Fibroblast of the aortic adventitia (primary cell): ENCODE measurements at places on chromosomes 7 and 10.
A peak's percentile ranks its signal among the peaks of the same experiment; 100 is the strongest.

DNA sequence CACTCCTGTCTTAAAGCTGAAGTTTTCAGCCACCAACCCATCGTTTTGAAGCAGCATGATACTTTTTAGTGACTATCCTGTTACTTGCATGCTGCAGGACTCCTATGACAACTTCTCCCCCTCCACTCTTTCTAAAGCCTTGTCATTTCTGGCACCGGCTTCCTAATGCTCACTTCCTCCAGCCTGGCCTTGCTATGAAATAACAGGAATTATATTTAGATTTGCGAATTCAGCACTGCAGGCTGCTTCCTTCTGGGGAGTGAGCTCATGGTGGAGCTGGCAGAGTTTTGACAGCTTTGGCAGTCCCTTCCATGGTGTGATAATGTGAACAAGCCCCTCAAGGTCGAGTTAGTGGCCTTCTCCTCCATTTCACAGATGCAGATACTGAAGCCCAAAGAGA lies 13.4 kb downstream of the BLNK start:
- no peak for DNase-seq

DNA sequence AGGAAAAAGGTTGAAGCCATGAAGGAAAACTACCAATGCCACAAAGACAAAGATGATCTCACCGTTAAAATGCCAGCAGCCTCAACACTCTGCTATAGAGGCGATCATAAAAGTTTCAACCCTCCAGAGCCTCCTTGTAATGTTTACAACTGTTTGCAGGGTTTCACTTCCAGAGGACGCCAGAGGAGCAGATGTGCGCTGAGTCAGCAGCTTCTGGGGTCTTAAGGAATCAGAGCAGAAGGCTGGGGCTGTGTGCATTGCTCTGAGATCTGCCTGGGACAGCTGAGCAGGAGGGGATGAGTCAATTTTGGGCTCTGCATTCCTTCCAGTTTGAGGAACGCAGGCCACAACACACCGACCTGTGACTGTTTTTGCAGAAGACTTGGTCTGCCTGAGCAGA lies 98.3 kb downstream of the TMEM130 start:
- peak; percentile 39 for DNase-seq

DNA sequence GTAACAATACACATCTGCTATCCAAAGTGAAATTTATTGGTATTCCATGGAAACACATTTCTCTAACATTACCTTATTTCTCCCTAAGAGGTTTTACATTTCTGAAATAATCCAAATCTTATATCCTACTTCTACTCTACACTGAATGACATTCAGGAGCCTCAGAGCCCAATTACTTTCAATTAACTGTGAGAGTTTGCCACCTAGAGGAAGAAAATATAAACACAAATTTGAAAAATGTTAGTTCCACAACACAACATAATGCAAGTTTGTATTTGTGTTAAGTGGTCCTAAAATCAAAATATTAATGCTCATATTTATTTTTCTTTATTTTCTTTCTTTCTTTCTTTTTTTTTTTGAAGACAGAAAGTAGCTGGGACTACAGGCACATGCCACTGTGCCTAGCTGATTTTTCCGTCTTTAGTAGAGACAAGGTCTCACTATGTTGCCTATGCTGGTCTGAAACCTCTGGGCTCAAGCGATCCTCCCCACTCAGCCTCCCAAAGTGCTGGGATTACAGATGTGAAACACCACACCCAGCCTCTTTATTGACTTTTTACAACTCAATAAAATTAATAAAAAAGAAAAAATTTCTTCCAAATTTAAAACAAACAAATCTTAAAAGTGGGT lies 46.0 kb downstream of the ATAD1 start:
- peak; percentile 46 for DNase-seq

GRCh38 chr7:133797818-133798520 lies 329.2 kb upstream of the LRGUK start:
- peak; percentile 40 for DNase-seq

DNA sequence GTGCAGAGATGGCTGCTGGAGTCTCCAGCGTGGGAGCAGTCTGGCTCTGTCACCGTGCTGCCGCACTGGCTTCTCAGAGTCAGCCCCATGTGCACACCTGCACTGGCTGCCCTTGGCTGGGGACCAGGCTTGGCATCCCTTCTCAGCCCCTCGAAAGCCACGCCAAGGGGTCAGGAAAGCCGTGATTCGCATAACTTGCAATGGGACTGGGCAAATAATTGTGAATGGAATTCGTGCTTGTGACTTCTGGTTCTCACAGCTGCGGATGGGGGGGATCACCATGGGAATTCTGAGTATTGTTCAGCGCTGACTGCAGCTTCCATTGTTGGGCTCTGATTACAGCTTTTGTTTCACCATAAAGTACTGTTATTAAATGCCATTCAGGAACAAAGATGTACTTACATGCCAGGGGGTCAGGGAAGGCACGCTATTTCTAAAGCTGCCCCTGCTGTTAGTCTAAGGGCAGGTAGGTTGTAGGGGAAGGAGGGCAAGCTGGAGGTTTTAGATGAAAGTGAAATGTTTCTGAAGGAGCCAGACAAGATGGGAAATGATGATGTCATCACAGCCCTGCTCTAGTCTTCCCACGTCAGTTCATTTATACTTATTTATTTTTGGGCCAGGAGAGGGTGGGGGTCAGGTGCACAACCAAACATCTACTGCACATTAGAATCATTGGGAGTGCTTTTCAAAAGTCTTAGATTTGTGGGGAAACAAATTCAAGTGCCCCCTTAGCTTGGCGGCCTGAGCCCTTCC lies 5.8 kb upstream of the PLEKHA1 start:
- DNase-seq = peak; percentile 12

- no peak for DNase-seq
Measured at GRCh38 chr7:112428715-112429114, 21.5 kb upstream of the IFRD1 start.

DNA sequence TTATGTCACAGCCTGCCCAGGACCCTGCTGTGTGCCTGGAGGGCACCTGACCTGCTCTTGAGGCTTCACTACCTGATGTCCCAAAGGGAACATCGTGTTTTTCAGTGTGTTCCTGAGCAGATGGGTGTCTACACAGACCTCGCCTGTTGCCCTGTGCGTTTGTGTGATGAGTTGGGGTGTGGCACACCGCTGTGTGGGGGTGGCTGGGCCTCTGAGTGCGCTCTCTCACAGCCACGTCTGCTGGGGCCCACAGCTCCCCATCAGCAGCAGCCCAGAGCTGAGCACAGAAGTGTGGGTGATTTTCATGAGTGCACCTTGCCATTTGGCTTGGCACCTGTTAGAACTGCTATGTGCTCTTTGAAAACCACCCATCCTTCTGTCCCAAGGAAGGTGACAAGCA lies 121.5 kb downstream of the NKX6-2 start:
- DNase-seq = no peak

DNA sequence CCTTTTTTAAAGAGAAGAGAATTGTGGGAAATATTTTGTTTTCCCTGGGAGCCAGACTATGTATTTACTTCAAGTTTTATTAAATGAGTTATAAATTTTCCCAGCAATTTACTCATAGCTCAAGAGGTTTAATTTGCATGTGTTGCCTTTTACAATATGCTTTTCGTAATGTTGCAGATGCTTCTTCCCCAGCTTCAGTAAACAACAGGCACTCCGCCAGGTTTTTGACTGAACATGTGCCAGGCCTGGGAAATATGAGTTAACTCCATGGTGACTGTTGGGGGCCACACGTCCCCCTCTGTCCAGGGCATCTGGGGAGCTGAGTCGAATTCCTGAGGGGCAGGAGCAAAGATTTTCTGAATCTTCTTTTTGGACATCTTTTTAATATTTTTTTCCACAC lies 545.7 kb downstream of the LRMDA start:
- no peak for DNase-seq

DNA sequence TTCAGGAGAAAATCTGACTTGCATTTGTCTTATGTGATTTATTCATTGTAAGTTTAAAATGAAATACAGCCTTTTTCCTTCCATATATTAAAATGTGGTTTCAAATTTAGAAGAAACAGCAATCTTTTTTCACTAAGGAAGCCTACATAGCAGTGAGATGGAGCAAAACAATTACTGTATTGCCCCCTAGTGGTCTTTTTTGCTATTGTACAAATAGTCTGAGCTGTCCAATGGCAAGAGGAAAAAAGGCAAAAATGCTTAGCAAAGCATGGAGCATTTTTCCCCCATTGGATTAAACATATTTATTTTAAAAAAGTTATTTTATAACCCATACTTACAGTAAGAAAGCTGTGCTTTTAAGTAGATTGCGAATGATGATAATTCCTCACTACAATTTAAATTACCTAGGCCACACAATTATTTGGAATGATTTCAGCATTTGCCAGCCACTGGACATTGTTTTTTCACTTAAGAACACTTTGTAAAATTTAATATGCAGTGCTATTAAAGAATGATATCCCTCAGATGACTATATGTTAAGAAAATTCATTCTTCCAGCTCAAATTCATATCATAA lies 119.5 kb downstream of the CPED1 start:
- peak; percentile 87 for DNase-seq
